ENCODE measurements at places on chromosomes 1 and 21.

DNA sequence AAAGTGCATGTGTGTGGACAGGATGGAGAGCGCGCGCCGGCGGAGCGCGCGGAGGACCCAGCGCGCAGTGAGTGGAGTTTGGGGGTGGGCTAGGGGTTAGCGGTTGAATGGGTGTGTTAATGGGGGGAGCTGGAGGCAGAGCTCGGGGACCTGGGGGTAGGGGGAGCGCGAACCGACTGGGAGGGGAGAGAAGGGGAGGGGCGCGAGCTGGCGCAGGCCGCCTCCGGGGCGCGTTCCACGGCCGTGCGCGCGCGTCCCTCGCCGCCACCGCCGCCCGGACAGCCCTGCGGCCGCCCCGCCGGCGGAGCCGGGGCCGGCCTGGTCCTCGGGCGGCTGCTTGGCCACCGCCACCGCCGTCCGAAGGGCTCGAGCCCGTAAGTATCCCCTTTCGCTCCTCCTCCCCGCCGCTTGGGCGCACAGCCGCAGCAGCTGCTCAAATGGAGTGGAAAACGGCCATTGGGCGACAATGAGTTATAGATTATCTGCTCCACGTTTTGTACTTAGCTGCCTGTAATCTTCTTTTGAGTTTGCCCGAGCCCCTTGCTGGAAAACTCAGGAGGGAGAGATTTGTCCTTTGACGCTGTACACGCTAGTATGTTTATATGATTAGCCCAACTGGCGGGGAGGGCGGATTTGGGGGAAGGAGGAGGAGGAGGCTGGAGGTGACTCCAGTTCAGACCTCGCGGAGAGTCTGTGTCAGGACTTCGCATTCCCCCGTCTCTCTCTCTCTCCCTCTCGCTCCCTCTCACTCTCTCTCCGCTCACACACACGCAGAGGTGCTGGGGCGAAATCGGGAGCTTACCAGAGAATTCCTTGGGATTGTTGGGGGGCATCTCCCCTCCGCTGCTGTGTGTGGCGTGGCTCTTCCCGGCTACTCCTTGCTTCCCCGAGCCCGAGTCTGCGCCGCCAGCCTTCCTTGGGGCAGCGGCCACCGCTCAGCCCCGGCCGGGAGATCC is at the start of gene ADGRL2:
ADGRL2 (plus strand) TSS at position 240 of the 956 bp plus-strand sequence. CDS start 36,051 bp downstream, outside the sequence.
- DNase-seq = no peak

GRCh38 chr1:79614762-79615161 is 608.2 kb upstream of the ADGRL4 start:
- DNase-seq = no peak

GRCh38 chr21:42691901-42692559 is 38.6 kb downstream of the PDE9A start:
- DNase-seq = no peak

DNA sequence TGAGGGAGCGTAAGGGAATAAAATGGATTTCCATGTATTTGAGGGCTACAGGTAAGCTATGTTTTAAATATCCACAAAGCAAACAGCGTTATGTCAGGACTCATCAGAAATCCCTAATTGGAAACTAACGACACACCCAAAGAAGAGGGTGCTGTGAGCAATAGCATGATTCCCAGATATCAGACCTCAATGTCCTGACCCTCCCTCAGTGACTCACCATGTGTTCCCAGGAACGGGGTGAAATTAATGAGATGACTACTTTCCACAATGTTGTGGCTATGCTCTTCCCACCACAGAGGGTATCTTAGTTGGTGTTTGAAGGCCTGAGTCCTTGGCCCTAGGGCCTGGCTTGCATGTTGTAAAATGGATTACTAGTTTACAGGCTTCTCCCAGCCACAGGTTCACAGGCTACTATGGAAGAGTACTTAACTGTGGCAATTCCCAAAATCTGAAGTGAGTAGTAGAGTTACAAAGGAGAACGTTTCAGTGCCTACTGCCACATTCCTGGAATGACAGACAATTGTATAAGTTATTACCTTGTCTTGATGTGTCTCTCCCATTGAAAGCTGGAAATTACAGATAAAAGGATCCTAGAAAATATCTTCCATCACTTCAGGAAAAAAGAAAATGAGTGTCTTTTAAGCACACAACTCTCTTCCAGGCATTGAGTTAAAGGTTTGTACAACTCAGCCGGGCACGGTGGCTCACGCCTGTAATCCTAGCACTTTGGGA is 1.7 kb upstream of the KRTAP11-1 start:
- DNase-seq = no peak

DNA sequence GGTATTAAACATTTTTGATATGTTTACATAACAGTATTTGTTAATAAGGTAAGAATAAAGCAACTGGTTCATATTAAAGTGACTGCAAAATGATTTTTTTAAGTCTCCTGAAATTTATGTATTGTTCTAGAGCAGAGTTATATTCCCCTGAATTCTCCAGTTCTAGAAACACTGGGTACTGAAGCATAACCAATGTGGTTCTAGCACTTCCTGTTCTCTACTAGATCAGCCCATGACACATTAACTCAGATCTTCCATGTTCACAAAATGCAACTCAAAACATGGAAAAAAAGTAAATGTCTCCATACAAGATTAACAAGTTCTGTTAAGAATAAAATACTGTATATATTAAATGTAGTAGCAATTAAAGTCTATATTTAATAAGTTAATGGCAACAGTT is 3.9 kb downstream of the NEGR1 start:
- DNase-seq = no peak

- DNase-seq = no peak
These were observed 43.1 kb downstream of the PDE9A start for GRCh38 chr21:42696501-42697040.

GRCh38 chr21:27827972-27828371 is 861.1 kb upstream of the ADAMTS5 start:
- DNase-seq = no peak

DNA sequence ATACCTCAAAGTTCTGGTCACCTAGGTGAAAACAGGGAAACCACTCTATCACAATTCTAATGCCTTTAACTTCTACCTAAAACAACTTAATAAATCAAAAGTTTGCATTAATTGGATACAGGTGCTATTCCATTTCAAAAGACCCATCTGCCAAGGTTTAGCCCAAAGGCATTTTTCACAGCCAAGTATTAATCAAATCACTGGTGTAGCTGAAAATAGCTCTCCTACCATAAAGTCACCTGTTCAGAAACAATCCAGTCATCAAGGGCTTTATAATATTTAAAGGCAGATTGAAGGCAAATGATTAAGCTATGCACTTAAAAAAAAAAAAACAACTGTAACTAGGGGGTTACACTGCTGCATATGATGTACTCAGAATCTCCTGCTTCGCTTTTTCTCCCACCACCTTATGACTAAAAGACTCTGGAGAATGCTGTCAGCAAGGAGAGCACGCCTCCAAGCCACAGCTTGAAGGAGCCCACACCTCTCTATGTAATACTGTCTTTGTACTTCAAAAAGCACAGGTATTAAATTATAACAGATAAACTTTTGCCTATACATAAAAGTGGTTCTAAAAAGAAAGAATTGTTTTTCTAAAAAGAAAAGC is 20.5 kb downstream of the KIAA0319L start:
- no peak for DNase-seq

DNA sequence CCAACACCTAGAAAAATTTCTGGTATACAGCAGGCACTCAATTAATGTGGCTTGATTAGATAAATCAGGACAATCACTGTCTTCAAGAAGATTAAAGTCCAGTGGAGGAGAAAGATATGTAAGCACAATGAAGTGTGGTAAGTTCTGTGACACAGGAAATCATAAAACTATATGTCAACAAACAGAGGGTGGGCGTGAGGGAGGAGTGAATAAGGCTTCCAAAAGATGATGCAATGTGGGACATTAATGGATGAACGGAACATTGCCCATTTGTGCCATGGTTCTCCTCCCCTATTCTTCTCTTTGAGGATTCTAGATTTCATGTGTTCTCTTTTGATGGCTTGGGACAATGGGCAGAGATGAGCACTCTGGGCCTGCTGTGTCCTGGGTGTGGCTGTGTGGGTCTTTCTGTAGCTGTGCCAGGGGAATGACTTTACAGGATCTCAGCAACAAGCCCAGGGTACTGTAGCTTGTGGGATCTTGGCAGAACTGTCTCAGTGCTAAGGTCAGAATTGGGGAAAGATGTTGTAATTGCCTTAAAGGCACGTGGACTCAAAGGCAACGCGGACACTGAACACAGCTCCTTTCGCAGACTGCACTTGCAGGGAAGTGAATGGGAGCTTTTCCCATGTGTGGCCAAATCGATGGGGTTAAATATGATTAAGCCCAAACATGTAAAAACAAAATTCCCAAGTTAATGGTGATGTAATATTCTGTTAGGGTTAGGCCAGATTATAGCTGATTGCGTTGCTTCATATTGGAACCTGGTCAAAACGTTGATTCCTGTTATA is 366.9 kb downstream of the TGFB2 start:
- DNase-seq = no peak

DNA sequence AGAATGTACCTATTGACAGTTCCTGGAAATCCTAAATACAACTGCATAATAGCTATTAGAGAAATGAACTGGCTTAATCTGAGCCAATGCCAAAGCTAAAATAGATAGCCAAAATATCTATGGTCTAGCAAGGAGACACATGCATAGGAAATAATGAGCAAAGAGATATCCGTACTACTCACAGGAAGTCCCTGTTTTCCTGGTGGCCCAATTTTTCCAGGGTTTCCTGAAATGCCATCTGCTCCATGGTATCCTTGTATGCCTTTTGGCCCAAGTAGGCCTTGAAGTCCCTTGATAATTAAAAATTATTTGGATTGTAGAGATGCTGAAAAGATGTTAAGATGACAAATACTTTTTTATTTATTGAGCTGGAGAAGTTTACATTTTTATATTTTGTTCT is 108.4 kb upstream of the ZNHIT6 start:
- no peak for DNase-seq

- DNase-seq = no peak
These were observed 7.1 kb upstream of the CAPN2 start for GRCh38 chr1:223704921-223705878.

DNA sequence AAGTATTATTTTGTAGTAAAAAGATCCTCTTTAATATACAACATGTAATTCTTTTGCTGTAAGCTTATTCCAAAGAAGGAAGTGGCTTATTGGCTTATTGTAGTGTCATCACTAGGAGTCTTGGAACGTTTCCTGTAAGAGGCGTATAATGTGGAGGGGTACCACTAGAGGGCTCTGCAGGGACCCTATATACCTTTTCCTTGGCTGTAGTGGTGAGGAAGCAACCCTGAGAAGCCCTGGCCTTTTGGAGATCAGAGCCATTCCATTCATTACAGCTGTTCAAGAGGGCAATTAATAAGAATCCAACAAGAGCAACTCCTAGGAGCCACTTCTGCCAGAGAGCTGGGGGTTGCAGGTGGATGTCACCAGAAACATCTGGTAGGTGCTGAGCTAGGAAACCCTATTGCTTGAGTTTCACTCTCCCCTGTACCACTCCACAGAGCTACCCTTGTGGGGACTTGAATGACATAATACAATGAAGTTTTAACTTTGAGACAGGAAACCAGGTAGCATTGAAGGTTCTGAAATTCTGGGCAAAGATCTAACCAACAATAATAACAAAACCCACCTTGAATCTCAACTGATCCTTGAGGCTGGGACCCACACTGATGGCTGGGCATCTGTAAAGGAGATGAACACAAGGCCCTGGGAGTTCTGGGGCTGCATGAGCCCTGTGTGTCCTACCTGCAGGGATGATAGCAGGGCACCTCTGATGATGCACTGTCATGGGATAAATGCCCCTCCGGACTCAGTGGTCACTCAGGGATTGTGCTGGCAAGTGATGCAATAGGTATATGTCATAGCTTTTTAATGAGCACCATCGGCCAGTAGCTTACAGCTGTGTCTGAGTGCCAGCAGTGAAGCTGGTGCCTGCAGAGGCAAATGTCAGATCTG is 160.2 kb upstream of the COA6 start:
- DNase-seq = no peak

GRCh38 chr1:101238031-101238628 is 1.3 kb downstream of the S1PR1 start:
- DNase-seq = no peak

- peak; percentile 33 for DNase-seq
These were observed 20.4 kb upstream of the SCAF4 start for GRCh38 chr21:31752352-31752751.

- DNase-seq = no peak
These were observed 41.0 kb upstream of the USP25 start for GRCh38 chr21:15688809-15689208.

GRCh38 chr1:155504207-155504606 is 58.4 kb downstream of the ASH1L start:
- no peak for DNase-seq

GRCh38 chr1:110384581-110385321 is 6.1 kb downstream of the SLC16A4 start:
- DNase-seq = no peak

DNA sequence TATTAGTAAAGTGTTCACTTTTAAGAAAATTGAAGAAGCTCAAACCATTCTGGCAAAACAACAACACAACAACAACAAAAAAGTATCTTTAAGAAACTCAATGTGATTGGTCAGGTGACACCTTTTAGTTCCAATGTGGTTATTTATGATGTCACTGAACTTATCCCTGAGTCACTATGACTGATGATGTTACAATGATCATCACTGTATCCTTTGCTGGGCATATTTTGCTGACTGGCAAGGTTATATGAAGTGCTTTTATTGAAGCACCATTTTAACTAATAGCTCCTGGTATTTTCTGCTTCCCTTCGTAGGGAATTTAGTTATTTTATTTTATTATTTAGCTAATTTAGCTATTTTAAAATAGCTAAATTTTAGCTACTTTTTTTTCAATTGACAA is at the start of gene TEX50:
TEX50 (plus strand) TSS at position 223 of the 400 bp plus-strand sequence. CDS start 184 bp downstream, outside the sequence.
- no peak for DNase-seq

- no peak for DNase-seq
These were observed 73.8 kb downstream of the UMODL1 start for GRCh38 chr21:42144679-42145568.

GRCh38 chr1:67368046-67368514 is 60.4 kb downstream of the IL12RB2 start:
- no peak for DNase-seq

DNA sequence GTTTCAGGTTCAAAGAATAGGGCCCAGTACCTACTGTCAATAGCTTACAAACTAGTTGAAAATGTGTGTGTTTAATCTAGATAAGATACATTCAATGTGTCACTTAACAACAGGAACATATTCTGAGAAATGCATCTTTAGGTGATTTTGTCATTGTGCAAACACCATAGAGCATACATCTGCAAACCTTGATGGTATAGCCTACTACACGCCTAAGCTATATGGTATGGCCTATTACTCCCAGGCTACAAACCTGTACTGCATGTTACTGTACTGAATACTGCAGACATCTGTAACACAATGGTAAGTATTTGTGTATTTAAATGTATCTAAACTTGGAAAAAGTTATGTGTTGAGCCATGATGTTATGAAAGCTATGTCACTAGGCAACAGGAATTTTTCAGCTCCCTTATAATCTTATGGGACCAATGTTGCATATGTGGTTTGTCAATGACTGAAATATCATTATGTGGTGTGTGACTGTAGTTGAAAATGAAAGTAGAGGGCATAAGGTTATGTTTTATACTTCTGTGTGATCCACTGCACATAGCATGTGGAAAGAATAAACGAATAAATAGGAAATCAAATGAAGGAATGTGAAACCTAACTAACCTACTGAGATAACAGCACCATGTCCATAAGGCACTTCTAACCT is 129.0 kb upstream of the CAMK1G start:
- no peak for DNase-seq

GRCh38 chr1:32695098-32695904 is 7.3 kb downstream of the SYNC start:
- no peak for DNase-seq

GRCh38 chr1:156525856-156526489 is 25.4 kb upstream of the MEF2D start:
- no peak for DNase-seq

Measured in H54 (cell line).